Brain microvascular endothelial cell (primary cell): ENCODE measurements at places on chromosomes 4 and X.

- no peak for DNase-seq
Observed at GRCh38 chr4:8169763-8170162, 11.2 kb upstream of the ABLIM2 start.

- DNase-seq: peak; percentile 39
Observed at GRCh38 chr4:185874516-185875230, 62.7 kb upstream of the SORBS2 start.

DNA sequence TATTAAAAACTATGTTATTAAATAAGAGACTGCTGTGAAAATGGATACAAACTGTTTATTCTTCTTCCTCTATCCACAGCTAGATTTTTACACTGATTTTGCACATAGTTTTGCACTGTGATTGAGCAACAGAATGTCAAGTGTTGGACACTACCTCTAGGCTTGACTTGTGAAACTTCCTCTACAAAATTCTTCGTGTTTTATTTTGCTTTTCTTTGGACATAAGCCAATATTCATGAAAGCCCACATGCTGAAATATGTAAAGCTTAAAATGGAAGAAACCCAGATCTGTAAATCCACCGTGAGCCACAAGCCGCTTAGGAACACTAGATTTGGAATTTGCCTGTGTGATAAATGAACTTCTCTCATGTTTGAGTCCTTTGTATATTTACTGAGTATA, 849.4 kb downstream of the FSTL5 start:
- no peak for DNase-seq

- DNase-seq: no peak
Observed at GRCh38 chrX:66221856-66222255, 57.8 kb downstream of the HEPH start.
